ENCODE measurements at places on chromosomes 6 and 20.

GRCh38 chr6:82909551-82909950 is 156.1 kb downstream of the UBE3D start:
- DNase-seq: peak; percentile 28

- peak; percentile 72 for DNase-seq
Observed at GRCh38 chr6:22448291-22448711, 121.1 kb upstream of the HDGFL1 start.

GRCh38 chr6:138455746-138456400 is 43.4 kb downstream of the NHSL1 start:
- DNase-seq: peak; percentile 82

DNA sequence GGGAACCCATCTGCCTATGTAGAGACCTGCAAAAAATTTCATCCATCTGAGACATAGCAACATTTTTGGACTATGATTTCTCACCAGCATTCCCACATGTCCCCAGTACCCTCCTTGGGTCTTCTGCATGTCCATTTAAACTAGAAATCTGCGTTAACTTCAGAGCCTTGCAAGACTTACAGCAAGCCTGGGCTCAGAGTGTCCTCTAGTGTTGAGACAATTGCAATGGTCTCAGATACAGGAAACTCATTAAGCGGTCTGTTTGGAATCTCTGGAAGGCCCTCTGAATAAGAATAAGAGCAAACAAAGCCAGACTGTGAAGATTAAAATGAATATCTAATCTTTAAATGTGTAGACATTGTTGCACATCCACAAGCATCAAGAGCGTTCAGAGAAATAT is 20.5 kb upstream of the PI3 start:
- DNase-seq: no peak

DNA sequence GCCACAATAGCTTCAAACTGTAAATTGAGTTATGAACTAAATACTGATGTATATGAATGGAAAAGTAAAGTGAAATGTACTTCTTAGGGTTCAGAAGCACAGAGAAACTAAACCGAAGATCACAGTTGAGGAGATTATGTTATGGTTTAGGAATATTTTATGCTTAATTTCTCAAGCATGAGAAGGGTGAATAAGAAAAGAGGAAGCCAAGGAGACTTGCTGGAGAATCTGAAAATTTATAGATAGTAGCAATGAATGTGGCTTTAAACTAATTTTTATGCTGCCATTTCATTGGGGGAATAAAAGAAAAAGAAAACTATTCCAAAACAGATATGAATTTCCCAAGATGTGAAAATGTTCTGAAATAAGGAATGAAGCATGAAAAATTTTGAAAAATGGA is 5.6 kb downstream of the ANKS1A start:
- no peak for DNase-seq

DNA sequence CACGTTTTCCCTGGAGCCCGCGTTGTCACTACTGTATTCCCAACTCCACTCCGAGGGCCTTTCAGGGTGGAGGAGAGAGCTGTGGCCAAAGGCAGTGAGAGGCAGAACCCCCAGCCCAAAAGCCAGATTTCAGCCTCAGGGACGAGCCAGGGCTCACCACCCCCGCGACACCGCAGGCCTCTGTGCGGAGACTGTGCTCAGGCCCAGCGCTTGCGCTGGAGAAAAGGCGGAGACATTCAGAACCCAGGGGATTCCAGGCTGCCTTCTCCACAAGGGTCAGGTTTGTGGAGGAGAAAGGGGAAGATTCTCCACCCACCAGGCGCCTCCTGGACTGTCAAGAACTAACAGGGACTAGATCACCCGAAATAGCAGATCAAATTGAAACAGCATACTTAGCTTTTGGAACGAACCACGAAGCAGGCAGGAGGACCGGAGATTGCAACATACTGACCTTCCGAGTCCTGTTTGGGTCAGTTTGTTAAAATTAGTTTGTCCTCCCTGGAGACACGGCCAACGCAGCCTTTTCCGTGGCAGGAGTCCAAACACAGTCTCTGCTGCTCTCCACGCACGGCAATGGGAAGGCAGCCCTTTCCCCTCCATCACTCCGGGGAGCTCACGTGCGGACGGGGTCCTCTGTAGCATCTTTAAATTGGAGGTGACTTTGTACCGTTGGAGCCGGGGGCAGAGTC is 14.4 kb downstream of the DLL1 start:
- DNase-seq: no peak
